ENCODE measurements at places on chromosomes 4 and X. TPM values are rescaled to one million over a fixed set of nuclear protein-coding genes. Genes with fewer than 3 reads are reported as not detected.

Gene TLR2
- total RNA-seq = 2.2 TPM

Gene FAM47A
- total RNA-seq = not detected

Gene HTN1
- total RNA-seq = not detected

Gene MTNR1A
- not detected for total RNA-seq

Gene TCEAL5
- total RNA-seq = not detected

Gene GAGE12E
- total RNA-seq = not detected

Gene SMIM31
- total RNA-seq = not detected

Gene MAGEA8
- total RNA-seq = not detected

Gene SNCA
- 4.6 TPM for total RNA-seq

Gene SRPX2
- 4.9 TPM for total RNA-seq

Gene CYSLTR1
- total RNA-seq = 0.37 TPM

Gene EGF
- 92.4 TPM for total RNA-seq

Measured in psoas muscle (tissue), 8 donors.